ENCODE measurements at places on chromosomes 7 and 10.

DNA sequence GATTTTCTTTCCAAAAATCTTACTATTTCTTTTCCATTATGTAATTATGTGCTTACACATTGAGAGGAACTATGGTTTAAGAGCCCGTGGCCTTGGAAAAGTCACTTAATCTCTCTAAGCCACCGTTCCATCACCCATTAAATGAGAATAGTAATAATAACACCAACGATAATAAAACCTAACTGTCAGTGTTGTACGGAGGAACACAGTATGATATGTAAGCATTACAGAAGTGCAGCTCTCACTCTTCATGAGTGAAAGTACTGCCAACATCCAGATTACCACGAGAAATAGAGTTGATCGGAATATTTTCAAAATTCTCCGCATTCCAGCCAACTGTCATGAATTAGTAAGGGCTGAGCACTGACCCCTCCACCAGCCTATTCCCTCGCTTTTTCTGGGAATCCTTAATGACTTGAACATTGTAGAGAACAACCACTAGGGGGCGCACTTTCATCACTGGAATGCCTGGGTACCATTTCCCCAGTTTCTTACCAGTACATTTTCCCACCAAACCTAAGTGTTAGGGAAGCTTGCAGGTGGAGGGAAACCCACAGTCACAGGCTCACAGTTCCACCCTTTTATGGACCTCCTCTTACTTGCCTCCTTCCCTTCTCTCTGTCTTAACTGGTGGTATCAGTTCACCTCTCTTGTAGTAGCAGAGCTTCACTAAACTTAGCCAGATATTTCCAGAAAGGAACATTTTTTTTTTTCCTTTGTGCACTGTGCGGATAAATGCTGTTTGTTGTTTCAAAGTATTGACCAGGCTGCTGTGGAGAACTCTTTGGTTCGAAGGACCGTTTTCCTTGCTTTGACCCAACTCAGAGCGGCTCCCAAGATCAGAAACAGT, 27.8 kb downstream of the NKX2-3 start:
- DNase-seq, result no peak

GRCh38 chr7:113283861-113284260, 165.5 kb upstream of the SMIM30 start:
- no peak for DNase-seq

- no peak for DNase-seq
Measured at GRCh38 chr7:17939211-17939605, 1.1 kb downstream of the SNX13 start.

GRCh38 chr10:5606864-5607263, 59.5 kb downstream of the ASB13 start:
- no peak for DNase-seq

DNA sequence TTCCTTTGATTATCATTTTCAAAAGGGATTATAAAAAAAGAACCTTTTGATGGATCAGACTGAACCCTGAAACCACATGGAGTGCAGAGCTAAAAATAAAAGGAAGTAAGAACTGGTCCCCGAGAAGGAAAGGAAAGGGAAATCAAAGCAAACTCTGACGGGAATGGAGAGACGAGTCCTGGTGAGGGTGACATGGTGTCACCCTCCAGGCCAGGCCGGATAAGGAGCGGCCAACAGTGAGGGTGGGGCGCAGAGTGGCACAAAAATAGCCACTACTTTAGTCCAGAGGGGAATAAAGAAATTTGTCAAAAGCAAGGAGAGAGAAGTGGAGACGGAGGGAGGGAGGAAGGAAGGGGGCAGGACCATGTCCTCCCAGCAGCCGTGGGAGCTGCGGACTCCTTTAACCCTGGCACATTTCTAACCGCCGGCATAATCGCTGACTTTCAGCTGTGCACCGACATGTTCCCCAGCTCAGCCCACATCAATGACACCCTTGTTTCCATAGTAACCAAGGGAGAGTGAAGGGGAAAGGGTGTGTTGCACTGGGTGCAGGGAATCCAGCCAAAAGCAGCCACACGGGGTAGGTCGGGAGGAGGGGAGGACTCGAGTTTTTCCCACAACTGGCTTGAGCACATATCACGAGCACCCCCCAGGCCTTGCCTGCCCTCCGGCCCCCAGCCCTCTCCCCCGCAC, 29.7 kb downstream of the TRIM8 start:
- DNase-seq, result peak; percentile 45

DNA sequence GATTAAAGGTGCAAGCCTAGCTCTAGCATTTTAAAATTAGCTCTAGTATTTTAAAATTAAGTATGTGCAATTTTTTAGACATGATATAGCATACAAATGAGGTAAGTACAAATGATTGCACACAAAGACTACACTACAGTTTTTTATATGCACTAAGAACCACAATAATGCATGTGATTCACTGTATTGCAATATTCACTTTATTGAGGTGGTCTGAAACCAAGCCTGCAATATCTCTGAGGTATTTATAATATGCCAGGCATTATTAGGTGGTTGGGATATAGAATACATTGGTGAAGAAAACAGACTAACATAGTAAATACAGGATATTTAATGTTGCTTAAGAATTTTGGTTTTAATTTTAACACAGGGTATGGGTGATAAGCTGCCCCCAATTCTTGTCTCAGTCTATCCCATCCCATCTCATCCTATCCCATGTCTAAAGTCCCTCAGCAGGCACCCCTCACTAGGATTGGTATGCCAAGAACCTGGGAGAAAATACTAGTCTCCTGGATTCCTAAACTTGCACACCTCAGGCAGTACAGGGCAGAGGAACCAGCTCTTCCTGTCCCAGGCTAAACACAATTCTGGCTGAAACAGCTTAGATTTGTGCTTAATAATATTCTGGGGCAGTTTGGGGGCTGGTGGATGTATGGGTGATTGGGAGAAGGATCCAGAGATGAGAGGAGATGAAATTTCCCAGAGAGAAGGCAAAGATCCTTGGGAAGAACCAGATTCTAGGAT, 90.4 kb downstream of the HIPK2 start:
- DNase-seq, result no peak

- peak; percentile 40 for DNase-seq
Measured at GRCh38 chr7:151168003-151168786, 701 bp upstream of the GBX1 start.

DNA sequence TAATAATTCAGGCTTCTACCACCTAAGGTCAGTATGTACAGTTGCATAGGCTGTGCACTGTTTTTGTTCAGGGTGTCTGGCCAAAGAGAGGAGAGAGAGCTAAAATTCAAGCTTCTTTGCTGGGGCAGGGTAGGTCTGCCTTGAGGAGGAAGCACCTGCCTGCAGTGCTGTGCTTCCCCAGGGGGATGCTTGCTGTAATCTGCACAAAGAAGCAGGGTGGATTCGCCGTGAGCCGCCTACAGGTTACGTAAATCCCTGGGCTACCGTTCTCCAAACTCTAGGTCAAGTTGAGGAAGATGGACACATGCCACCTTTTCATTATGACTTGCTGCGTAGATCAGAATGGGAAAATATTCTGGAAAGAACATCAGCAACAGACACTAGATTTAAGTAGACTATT, 543.3 kb downstream of the TNS3 start:
- no peak for DNase-seq

DNA sequence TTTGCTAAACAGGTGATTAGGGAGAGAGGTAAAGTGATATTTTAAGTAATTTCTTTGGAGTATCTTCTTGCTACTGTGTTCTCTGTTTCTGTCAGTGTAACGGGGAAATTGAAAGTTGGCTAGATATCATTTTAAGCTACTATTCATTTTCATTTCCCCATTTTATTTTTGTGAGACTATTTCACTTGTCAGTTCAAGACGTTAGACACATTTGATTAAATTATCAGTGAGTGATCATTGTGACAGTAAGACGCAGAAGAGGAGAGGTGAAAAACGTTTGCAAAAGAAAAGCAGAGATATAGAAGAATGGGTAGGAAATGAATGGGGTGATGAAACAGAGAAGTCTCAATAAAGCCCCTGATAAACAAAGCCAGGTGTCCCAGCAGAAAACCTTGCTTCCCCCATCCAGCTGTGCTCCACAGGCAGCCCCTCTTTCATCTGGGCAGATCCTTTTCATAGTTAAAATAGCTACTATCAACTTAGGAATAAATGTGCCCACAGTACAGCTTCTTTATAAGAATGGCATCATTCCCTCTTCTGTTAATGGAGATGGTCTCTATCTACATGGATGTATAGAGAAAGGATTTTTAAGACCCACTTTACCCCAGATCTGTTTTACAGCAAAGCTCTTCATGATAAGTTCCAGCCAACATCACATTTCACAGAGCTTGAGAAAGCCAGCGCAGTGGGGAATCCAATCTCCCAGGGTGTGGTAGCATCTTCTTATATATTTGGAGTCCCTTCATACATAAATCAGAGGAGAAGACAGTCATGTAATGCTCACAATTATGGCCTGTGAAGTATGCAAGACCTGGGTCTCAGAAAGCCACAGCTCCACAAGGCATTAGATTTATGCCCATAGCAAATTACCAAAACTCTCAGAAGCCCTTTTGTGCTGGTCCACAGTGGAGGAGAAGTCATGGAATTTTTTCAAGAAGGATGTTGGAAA, 138.1 kb upstream of the ITGB1 start:
- DNase-seq, result no peak

GRCh38 chr7:37920849-37921805, 687 bp downstream of the EPDR1 start:
- DNase-seq, result no peak

- no peak for DNase-seq
Measured at GRCh38 chr10:78267598-78267997, 233.9 kb downstream of the RPS24 start.

DNA sequence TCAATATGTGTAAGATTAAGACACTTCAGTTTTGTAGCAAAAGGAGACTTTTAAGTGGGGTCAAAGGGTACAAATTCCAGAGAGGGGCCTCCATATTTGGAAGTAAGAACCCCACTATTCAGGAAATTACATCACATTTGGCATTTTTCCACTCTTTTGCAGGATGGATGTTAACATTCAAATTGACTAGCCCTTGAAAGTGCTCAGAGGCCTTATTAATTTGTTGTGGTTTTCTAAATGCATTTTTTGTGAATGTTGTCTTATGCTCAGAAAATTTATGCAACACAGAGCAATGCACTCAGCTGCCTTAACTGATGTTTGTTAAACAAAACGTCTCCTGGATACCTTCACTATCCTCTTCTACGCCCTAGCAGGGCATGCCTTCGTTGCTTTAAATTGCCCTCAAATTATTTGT, 50.9 kb upstream of the PDLIM1 start:
- no peak for DNase-seq

DNA sequence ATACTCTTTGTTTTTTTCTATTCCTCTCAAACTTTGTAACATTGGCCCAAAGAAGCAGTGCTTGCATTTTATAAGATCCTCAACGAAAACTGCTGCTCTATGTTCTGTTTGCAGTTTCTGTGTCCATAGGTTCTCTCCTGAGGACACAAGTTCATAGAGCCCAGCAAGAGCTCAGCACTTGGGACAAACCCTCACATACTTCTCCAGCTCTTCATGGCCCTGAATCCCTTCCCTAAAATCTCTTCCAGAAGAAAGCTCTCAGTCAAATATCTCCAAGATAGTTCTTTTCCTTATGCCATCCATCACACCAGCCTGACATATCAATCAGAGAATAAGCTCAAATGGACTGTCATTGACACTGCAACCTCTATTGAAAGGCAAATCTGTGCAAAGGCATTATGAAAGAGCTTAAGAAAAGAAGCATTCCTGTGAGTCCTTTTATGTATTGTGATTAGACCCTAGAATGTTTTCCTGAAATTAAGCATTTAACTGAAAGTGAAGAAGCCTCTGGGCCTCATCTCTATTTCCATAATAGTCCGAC, 405.5 kb downstream of the ANKRD7 start:
- DNase-seq, result no peak

DNA sequence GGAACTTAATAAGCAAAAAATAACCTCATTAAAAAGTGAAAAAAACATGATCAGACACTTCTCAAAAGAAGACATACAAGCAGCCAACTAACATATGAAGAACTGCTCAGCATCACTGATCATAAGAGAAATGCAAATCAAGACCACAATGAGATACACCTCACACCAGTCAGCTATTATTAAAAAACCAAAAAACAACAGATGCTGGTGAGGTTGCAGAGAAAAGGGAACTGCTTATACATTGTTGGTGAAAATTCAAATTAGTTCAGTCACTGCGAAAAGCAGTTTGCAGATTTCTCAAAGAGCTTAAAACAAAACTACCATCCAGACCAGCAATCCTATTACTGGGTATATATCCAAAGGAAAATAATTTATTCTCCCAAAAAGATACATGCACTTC, 513.3 kb downstream of the MDFIC start:
- no peak for DNase-seq

- no peak for DNase-seq
Measured at GRCh38 chr10:128297709-128298378, 171.6 kb upstream of the MKI67 start.

- DNase-seq, result no peak
Measured at GRCh38 chr7:47453093-47454061, 128.5 kb downstream of the TNS3 start.

- peak; percentile 24 for DNase-seq
Measured at GRCh38 chr7:131692131-131692960, 135.9 kb upstream of the PODXL start.

DNA sequence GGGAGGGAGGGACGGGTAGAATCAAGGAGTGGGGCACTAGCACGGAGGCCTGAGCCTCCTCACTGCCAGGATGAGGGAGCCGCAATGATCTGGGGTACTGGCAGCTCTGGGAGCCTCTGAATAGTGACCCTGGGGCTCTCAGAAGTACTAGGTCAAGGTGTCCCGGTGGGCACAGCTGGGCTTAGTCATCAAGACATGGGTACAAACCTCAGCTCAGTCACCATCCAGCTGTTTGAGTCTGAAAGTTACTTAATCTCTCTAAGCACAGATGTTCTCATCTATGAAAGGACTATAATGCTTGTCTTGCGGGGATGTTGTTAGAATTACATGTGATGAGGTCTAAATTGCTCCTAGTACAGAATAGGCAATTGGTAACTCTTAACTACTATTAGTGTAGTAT, 276.8 kb downstream of the KCNMA1 start:
- no peak for DNase-seq

DNA sequence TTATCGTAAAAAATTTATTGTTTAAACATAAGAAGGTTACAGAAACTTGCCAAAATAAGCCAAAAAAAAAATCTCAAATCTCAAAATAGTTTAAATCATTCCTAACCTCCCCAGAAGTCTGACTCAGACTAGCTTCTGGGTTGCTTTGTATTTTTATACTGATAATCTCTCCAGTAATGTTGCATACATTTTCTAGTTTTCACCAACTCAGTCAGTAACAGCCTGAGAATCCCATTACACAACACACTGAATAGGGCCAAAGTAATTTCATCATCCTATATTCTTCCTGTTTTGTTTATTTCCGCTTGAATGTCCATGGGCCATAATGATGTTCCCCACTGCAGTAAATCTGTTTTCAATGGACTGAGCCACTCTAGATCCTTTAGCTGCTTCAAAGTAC, 478.5 kb downstream of the GPAM start:
- no peak for DNase-seq

DNA sequence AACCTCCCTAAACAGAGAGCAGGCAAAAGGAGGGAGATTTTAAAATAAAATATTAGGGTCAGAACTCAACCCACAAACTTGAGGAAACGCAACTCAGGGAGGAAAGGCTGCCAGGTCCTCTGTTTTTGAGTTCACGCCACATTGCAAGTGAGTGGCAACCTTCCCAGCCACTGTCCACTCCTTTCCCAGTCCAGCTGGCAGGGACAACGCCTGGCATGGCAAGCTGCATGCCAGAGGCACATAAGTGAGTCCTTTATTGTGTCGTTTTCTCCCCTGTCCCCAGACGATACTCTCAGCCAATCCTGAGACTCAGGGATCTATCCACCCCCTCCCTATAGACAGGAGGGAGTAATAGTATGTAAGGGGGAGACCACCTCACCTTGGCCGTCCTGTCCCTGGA, 22.4 kb downstream of the FBXW4 start:
- DNase-seq, result no peak

- DNase-seq, result no peak
Measured at GRCh38 chr10:30062090-30062489, 2.7 kb upstream of the JCAD start.

GRCh38 chr10:49058463-49059255, 56.7 kb downstream of the VSTM4 start:
- no peak for DNase-seq

Measured in stimulated activated CD8-positive, alpha-beta memory T cell treated with anti-CD3 and anti-CD28 coated beads, Interleukin-15, amount 100 ng/mL, for 48 hours (primary cell).